ENCODE measurements at places on chromosomes 13 and 19.

GRCh38 chr19:14473978-14474578 is 1.1 kb downstream of the PTGER1 start:
- no peak for DNase-seq

GRCh38 chr13:81224209-81224833 is 883.4 kb upstream of the SPRY2 start:
- DNase-seq, result no peak

- DNase-seq, result no peak
Observed at GRCh38 chr13:105971738-105972137, 563.7 kb downstream of the EFNB2 start.

- peak; percentile 66 for DNase-seq
Observed at GRCh38 chr13:93080587-93080986, 146.0 kb upstream of the GPC6 start.

DNA sequence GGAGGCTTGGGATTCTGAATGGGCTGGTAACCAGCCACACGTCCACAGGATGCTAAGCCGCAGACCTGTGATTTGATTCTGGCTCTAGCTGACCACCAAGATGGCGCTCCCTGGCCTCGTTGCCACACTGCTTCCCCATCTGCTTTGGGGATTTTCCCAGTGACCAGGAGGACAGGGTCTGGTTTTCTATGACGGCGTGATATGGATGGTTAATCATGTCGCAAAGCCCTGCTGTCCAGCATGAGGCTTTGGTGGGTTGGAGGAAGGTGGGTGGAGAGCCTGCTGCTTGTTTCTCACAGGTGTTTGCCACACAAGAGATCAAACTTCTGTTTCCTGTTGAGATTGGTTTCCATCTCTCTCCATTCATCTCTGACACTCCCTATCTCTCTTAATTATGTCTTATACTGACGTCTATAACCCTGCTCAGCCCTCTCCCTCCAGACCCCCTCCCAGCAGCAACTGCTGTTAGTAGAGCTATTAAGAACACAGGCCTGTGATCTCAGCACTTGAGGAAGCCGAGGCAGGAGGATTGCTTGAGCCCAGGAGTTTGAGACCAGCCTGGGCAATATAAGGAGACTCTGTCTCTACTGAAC is 102.7 kb downstream of the SIPA1L3 start:
- DNase-seq, result no peak

GRCh38 chr13:28531077-28531844 is 36.3 kb upstream of the FLT1 start:
- DNase-seq, result peak; percentile 45

- DNase-seq, result peak; percentile 60
Observed at GRCh38 chr13:28609926-28610325, 49.0 kb upstream of the POMP start.

DNA sequence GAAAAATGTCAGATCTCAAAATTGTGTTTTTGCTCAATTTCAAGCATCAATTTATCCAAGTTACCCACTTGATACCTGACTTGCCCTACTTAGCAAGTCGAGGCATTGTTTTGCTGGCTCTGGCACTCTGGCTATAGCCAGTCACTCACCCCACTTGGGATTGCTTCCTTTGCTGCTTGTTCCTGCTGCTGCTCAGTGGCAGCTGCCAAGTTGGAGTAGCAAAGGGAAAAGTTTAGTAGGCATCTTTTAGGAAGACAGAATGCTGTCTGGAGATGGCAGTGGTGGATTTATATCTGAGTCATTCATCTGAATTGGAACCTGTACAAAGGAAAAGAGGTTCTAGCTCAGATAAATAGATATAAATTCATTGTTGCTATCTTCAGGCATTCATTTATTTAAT is 41.2 kb downstream of the PCCA start:
- DNase-seq, result no peak

- no peak for DNase-seq
Observed at GRCh38 chr13:71457645-71458044, 409.4 kb downstream of the DACH1 start.

DNA sequence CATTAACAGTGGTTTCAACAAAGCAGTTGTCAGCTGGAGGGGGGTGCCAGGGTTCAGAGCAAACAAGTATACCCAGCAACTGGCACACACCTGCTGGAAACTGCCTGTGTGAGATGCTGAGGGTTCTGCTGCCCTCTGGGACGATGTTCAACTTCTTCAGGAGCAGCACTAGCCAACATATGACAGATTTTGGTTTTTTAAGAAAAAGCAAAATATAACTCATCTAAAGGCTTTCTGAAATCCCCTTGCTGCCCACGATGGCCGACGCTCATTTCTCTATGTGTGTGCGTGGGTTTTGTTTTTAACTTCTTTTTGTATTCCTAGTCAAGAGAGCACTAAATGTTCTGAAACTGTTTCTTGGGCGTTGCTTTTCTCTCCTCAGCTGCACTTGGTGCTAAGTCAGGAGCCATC is 79.9 kb downstream of the MRPL57 start:
- no peak for DNase-seq

DNA sequence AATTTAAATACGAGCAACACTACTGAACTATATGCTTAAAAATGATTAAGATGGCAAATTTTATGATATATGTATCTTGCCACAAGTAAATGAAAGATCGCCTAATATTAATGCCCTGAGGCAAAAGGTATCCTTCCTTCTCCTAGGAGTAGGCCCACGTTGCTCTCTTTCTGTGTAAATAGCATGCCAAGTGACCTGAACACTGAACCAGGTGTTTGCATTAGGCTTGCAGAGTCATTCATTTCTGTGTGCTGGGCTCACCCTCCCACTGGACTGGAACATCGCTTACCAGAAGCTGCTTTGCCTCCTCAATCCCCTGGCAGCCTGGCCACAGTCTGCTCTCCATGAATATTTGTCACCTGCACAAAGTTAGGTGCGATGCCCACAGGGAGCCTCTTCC is 83.3 kb upstream of the TNFSF11 start:
- no peak for DNase-seq

DNA sequence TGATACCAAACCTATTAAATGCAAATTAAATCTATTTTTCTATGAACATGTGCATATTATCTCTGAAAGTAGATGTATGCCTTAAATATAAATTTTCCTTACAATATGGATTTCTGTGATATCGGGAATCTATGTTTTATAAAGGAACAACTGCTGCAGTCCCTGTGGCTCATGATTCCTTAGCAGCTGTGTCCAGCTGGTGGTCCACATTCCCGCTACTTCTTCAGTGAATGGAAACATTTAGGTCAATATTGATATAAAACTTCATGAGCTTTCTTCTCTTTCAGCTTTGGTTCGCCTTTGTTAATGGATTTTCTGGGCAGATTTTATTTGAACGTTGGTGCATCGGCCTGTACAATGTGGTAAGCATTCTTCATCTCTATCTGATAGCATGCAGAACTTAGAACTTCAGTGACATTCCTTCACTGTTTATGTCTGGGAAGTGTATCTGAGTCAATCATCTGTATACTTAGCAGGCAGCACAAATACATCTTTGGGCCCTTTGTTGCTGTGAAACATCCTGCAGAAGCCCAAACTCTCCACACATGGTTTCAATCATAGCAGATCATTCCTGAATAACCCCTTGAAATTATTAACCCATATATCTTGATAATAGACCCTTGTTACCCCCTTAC is 223.9 kb downstream of the SHISA2 start:
- DNase-seq, result no peak

GRCh38 chr13:49219647-49220035 is 497 bp upstream of the MLNR start:
- DNase-seq, result no peak

DNA sequence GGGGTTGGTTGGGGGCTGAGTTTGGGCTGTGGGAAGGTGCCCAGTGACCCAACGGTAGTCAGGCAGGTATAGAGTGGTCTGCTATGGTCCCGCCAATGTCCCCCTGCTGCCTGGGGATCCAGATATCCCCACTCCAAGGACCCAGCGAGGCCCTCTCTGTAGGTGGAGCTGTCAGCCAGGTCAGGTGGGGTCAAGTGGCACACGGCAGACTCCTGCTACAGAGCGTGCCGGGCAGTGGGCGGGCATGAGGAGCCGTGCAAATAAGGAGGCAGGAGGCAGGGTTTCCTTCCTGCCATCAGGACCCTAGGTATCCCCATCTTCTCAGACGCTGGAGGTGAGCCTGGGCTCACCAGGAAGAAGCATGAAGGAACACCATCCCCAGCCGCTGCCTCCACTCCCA is 14.9 kb downstream of the EVI5L start:
- DNase-seq, result no peak

- DNase-seq, result peak; percentile 49
Observed at GRCh38 chr19:23070353-23071146, 46.3 kb upstream of the ZNF730 start.

DNA sequence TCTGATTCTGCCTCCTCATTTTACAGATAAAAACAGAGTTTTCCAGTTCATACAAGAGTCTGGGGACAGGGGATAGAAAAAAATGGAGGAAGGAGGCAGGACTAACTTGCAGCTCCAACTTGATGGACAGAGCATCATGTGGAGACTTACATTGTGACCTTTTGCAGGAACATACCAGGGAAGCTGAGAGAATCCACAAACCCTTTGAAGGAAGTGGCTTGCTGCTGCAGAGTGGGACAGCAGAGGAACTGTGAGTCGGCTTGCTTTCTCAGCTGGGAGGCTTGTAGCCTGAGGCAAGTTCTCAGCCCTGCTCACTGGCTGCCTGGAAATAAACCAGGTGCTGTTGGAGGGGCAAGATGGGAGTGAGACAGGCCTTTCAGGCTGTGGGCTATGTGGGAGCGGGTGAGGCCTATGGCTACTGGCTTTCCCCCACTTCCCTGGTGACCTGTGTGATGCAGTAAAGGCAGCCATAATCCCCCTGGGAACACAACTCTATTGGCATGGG is 614.4 kb downstream of the KCTD12 start:
- DNase-seq, result no peak

- DNase-seq, result no peak
Observed at GRCh38 chr13:37616131-37616530, 17.6 kb upstream of the POSTN start.

GRCh38 chr19:47469363-47469700 is 2.4 kb downstream of the SLC8A2 start:
- no peak for DNase-seq

- no peak for DNase-seq
Observed at GRCh38 chr19:46599716-46600373, 1.3 kb upstream of the CALM3 start.

GRCh38 chr19:55068950-55069864 is 6.3 kb upstream of the RDH13 start:
- DNase-seq, result peak; percentile 26

- peak; percentile 70 for DNase-seq
Observed at GRCh38 chr13:94435604-94436226, 43.8 kb downstream of the DCT start.

- DNase-seq, result no peak
Observed at GRCh38 chr19:46241626-46242025, 12.1 kb downstream of the IGFL1 start.

GRCh38 chr19:38184815-38185214 is 39.2 kb downstream of the DPF1 start:
- no peak for DNase-seq

DNA sequence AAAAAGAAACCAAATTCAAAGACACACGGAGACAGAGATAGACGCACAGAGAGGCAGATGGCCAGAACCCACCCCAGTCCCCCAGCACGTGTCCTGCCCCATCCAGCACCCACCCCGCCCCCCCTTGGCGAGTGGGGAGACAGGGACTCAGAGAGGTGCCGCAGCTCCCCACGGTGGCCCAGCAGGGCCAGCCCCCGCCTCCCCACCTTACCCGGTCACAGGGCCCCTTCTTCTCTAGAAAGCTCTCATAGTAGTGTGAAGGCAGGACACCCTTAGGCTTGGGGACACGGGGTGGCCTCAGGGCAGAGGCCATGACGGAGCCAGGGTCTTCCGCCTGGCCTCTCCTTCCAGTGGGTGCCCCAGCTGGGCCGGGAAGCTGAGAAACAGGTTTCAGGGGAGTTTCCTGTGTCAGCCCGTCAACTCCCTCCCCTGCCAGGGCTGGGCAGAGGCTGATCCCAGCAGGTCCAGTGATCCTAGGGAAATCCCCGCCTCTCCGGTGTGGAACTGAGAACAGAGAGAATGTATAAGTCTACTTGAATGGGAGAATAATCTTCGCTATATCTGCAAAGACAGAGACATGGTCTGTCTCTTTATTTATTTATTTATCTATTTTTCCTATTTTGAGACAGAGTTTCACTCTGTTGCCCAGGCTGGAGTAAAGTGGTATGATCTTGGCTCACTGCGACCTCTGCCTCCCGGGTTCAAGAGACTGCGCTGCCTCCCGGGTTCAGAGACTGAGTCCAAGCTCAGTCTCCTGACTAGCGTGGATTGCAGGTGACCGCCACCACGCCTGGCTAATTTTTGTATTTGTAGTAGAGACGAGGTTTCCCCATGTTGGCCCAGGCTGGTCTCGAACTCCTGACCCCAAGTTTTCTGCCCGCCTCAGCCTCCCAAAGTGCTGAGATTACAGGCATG is at the start of gene STAP2:
Gene STAP2, minus strand, starts transcription at position 387 of the 915 bp plus-strand sequence. Its CDS starts 74 bp downstream, at position 313.
- DNase-seq, result no peak

- DNase-seq, result no peak
Observed at GRCh38 chr19:56176881-56177280, 1.1 kb downstream of the GALP start.

DNA sequence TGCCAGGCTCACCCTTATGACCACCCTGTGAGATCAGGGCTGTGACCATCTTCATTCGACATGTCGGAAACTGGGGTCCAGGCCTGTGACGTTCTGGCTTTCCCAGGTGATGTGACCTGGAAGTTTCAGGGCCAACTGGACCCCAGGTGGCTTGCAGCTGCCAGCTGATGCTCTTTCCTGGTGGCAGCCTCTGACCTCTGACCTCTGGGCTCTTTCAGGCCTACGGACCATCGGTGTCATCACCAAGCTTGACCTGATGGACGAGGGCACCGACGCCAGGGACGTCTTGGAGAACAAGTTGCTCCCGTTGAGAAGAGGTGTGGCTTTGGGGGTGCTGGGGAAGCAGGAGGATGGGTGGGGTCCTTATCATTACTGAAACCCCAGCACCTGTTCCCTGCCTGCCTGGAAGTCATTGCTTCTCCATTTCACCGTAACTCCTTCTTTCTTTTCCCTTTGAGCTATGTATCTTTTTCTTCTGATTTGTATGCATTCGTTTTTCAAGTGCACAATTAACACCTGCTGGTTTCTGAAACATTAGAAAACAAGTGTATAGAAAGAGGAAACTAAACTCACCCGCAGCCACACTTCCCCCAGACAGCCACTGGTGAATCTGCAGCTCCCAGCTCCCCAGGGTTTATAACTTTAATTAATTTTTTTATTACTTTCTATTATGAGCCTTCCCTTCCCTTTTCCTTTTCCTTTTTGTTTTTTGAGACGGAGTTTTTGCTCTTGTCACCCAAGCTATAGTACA is 58.9 kb downstream of the TMED1 start:
- DNase-seq, result no peak
